ENCODE measurements at places on chromosomes 11 and 22. TPM values are rescaled to one million over a fixed set of nuclear protein-coding genes. Genes with fewer than 3 reads are reported as not detected.

- peak; percentile 74 for DNase-seq
Observed at GRCh38 chr11:36010010-36010740, 66.3 kb downstream of the LDLRAD3 start.

- no peak for DNase-seq
Observed at GRCh38 chr11:67271541-67272284, 5.4 kb downstream of the GRK2 start.

DNA sequence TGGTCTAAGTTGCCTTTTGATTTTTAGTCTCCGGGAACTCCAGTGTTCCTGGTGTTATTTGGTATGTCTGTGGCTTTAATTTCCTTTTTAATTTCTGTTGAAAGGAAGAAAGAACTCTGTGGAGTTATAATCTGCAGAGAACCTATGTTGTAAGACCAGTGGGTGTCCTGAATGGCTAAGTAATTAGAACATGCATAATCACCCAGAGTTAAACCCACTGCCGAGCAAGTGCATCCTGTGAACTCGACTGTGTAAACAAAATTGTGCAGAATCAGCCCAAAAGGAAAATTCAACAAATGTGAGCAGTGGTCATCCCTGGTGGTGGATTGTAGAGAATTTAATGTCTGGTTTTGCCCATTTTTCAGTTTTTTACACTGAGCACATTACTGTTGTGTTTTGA, 162.5 kb downstream of the COMMD9 start:
- DNase-seq = no peak

GRCh38 chr11:31714840-31715239, 96.3 kb downstream of the PAX6 start:
- no peak for DNase-seq

GRCh38 chr11:128610721-128611617, 23.6 kb upstream of the ETS1 start:
- peak; percentile 56 for DNase-seq

DNA sequence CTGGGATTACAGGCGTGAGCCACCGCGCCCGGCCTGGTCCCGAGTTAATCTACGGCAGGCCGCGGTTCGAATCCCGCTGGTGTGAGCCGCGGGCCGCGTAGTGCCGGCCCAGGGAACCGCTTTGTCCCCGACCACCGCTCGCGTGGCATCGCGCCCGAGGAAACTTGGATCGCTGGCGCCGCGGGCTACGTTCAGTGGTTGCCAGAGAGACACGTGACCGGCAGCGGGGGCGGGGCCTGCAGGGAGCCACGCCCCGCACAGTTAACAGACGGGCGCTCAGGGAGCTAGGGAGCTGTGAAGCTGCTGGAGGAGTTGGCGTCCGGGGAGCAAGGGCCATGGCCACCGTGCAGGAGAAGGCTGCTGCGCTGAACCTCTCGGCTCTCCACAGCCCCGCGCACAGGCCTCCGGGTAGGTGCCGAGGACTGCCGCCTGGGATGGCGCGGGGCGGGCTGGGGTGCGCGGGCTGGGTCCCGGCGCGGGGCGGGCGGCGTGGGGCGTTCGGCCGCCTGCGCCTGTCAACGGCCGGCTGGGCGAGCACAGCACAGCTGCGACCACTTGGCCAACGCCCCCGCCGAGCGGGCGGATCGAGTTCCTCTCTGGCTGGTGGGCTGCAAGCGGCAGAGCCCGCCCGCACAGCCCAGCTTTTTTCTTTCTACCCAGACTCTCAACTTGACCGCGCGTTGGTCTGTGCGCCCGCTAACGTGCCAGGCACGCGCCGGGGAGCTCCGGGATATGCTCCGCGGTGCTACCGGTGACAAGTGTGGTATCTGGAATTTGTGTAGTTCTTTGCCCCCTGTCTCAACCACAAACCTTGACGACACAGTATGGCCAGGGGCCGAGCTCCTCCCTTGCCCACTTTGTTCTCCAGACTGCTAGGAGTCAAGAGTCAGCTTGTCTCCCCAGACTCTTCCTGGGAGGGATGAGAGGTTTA, at the start of gene DEPDC7:
Gene DEPDC7 (plus strand): TSS at position 258 of the 931 bp plus-strand sequence. CDS start 78 bp downstream, at position 336.
- DNase-seq = peak; percentile 89

DNA sequence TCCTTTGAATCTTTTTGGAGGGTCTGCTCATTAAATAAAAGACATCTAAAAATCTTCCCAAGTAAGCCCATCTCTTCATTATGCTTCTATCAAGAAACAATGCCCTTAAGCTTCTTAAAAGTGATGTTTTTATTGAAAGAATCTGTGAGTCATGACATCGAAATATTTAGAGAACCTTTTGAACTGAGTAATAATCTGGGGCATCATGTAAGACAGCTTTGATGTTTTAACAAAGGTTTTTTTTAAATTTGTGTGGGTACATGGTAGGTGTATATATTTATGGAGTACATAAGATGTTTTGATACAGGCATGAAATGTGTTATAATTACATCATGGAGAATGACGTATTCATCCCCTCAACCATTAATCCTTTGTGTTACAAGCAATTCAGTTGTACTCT, 46.8 kb downstream of the PLAAT5 start:
- no peak for DNase-seq

DNA sequence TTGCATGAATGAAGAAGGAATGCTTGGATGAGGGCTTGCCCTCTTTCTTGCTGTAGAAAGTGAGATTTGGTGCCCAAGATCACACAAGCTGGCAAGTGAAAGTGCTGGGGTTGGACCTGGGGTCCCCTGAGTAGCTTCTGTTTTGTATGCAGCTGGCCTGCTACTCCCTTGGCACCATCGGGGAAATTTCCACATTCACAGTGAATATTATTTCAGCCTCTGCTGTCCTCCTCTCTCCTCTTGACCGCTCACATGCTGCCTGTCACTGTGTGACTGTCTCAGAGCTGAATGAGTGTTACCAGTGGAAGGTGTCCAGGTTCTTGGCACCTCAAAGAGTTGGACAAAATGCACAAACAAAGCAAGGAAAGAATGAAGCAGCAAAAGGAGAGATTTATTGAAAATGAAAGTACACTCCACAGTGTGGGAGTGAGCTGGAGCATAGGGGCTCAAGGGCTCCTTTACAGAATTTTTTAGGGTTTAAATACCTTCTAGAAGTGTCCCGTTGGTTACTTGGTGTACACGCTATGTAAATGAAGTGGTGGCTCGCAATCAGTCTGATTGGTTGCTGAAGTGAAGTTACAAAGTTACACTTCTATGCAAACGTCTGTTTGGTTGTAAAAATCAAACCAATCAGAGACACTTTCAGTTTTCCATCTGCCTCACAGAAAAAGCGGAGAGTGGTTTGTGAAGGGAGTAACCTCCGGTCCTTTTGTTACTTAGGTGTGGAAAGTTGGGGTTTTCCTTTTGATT, 87.4 kb downstream of the DEPDC5 start:
- no peak for DNase-seq

DNA sequence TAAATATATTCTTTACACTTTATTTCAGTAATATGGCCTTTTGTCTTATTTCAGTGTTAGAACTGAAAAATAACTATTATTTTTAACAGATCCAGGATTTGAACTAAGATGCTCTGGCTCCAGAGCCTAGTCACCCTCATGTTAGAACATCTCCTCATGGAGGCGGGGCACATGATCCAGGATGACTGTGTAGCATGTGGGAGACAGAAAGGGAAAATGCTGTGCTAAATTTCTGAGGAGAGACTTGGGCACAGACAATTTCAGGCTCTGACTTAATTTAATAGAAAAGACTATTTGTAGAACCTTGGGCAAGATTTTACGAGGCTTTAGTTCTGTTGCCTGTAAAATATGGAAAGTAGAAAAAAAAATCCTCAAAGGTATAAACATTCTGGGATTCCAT, 24.1 kb downstream of the CTSC start:
- DNase-seq = no peak

- DNase-seq = no peak
Observed at GRCh38 chr11:10377183-10377582, 72.3 kb downstream of the ADM start.

GRCh38 chr22:23565915-23566704, 14.0 kb downstream of the IGLL1 start:
- no peak for DNase-seq

DNA sequence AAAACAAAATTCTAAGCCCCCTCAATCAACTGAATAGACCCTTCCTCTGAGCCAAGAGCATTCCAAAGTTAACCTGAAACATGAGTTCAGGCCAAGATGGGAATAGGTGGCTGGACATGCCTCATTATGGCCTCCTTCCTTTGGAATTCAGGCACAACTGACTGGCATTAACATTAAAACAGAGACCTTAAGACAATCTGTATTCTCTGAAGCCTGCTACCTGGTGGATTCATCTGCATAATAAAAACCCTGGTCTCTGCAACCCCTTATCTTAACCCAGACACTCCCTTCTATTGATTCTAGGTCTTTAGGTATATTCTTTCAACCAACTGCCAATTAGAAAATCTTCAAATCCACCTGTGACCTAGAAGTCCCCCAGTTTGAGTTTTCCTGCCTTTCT, 66.3 kb downstream of the JRKL start:
- DNase-seq = no peak

DNA sequence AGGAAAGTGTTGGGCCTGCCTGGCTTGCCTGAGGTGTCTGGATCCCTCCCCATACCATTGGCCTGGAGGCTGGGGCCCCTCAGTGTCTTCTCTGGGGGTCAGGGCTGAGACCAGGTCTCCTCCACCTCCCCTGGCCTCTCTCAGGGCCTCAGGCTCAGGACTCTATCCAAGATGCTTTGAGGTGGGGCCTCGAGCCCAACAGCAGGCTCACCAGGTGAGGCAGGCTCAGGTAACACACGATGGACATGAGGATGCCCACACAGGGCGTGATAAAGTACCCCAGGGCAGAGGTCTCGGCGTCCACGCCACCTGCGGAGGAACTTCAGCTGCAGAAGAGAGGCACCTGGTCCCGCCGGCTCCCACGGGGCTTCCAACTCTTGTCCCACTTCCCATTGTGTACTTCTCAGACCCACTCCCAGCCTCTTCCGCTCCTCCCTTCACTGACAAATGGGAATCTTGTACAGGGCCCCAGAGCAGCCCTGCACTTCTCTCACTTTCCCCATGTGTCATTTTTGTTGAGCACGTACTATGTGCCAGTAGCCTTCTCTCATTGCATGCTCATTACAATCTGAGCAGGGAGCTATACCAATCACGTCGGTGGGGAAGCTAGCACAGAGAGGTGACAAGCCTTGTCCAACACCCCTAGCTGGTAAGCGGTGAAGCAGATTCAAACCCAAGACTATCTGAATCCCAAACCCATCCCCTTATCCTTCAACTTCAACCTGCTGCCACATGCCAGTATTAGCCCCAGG, 3.8 kb downstream of the SLC29A2 start:
- no peak for DNase-seq

DNA sequence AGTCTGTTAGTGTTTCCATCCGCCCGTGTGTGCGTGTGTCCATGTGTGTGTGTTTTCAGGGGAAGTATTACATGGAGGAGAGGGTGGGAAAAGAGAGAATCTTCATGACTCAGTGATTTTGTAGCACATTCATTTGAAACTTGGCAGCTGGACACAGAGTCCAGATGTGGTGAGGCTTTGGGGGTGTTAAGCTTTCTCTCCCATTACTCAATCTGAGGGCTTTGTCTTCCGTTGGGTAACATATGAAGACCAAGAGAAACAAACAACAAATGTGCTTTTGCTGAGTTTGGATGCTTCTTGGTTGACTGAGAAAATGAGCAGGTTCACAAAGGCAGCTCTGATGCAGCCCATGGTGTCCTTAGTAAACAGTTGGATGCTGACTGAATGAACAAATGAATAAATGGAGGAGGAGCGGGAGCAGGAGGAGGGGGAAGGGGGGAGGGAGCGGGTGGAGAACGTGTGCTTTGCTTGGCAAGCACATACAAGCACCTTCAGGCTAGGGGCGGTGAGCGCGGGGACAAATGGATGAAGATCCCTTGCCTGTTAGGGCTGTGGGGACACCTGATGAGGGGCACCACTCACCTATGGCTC, 104.3 kb downstream of the ST3GAL4 start:
- peak; percentile 62 for DNase-seq

- DNase-seq = no peak
Observed at GRCh38 chr11:30348035-30348434, 25.1 kb downstream of the ARL14EP start.

DNA sequence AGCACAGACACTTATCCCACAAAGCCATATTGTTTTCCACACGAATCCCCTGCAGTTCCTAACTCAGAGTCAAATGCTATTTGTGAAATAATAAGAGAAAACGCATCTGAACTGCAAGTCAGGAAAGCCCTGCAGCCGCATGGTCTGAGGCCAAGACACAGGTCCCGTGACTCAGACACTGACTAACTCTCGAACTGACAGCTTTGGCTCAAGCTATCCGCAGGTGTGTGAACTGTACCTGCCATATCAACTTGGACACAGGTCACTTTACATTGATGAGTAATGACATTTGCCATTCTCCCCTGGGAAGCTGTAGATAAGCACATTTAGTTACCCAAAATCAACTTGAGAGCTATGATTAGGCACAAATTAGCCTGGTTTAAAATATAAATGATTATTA, 34.9 kb upstream of the NFRKB start:
- no peak for DNase-seq

GRCh38 chr11:83132191-83132590, 24.7 kb upstream of the PCF11 start:
- no peak for DNase-seq

GRCh38 chr22:11605468-11605981, 3922.5 kb upstream of the OR11H1 start:
- DNase-seq = no peak

DNA sequence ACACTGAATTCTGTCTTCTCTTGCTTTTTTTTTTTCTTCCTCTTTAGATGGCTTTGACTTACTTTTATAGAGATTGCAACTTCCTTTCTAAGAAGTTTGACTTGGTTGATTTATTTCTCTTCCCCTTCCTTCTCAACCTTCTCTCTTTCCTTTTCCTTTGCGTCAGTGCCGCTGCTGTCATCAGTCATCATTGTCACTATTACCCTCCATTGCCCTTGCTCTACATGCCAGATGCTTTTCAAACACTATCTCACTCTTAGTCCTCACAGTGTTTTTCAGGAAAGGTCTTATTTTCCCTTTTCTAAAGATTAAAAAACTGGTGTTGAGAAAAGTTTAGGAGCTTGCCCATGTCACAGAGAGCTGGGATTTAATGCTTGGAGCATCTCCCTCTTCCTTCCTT, 74.7 kb upstream of the C11orf87 start:
- DNase-seq = no peak

DNA sequence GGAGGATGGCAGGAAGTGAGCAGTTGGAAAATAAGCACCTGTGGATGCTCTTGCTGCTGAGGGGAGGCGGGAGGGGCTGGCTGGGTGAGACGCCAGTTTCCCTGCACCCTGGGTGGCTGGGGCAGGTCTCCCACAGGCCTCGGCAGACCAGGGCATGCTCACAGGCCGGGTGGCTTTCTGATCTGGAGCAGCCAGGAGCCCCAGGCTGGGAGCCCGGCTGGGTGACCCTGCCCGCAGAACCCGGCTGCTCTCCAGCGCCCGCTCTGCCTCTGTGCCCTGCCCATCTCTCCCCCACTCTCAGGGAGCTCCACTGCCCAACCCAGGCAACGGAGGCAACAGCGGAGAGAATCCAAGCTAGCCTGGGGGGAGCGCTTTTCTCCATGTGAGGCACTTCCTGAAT, 24.6 kb downstream of the DCPS start:
- DNase-seq = no peak

- no peak for DNase-seq
Observed at GRCh38 chr11:64998141-64998540, 1.4 kb upstream of the BATF2 start.

- DNase-seq = no peak
Observed at GRCh38 chr22:38172832-38173640, 8.6 kb downstream of the PLA2G6 start.

RPL27A gene
- 3,295 TPM for polyA plus RNA-seq

PGA5 gene
- 1.4 TPM for polyA plus RNA-seq

NUDT8 gene
- polyA plus RNA-seq = 1.9 TPM

PGGHG gene
- 9.0 TPM for polyA plus RNA-seq

ZBED5 gene
- polyA plus RNA-seq = 105 TPM

MCAM gene
- polyA plus RNA-seq = not detected

OR5B21 gene
- polyA plus RNA-seq = not detected

GPHA2 gene
- not detected for polyA plus RNA-seq

HEPHL1 gene
- polyA plus RNA-seq = not detected

Measured in muscle of arm (tissue), 14 donors.